ENCODE measurements at places on chromosomes 2 and 18.
A peak's percentile ranks its signal among the peaks of the same experiment; 100 is the strongest.

DNA sequence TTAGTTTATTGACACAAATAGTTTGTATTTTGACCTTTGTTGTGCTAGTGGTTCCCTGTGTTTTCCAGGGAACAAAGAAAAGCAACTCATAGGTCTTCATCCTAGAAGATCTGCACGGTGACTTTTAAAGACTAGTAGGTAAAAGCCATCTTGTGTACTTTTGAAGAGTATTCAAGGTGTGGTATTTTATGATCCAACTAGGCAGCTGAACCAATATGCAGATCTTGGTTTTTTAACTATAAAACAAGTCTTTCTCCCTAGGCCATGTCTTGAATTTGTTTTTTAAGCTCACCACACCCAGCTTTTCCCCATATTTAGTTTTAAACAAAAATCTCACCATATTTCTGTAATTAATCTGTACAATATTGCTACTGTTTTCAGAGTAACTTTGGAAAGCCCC, 30.0 kb upstream of the MYO1B start:
- no peak for DNase-seq

GRCh38 chr2:172361840-172362239, 65.5 kb upstream of the ITGA6 start:
- no peak for DNase-seq

- peak; percentile 5 for DNase-seq
These were observed 220.4 kb downstream of the ZNF516 start for GRCh38 chr18:76274468-76275289.

GRCh38 chr2:134226601-134227000, 27.3 kb upstream of the MGAT5 start:
- no peak for DNase-seq

- peak; percentile 35 for DNase-seq
These were observed 584 bp downstream of the AAK1 start for GRCh38 chr2:69642709-69643601.

- DNase-seq: no peak
These were observed 397.8 kb downstream of the METTL4 start for GRCh38 chr18:2173486-2173885.

DNA sequence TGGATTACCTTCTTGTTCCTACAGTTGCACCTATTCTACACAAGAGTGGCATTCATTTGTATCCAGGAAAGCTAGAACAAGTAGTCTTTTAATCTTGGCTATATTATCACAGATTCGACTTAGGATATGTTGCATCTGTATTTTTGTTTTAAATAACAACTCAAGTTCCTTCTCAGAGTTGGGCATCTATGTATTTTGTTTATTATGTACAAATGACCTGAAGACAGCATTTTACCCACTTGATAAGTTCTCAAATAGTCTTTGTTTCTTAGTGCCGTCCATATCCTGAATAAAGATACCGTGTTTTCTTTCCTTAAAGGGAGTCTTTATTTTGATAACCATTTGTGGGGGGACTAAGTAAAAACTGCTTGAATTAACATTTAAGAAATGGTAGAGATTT, 2.9 kb downstream of the ITPRID2 start:
- DNase-seq: no peak

- DNase-seq: no peak
These were observed 6.5 kb downstream of the SULT6B1 start for GRCh38 chr2:37181726-37182684.

DNA sequence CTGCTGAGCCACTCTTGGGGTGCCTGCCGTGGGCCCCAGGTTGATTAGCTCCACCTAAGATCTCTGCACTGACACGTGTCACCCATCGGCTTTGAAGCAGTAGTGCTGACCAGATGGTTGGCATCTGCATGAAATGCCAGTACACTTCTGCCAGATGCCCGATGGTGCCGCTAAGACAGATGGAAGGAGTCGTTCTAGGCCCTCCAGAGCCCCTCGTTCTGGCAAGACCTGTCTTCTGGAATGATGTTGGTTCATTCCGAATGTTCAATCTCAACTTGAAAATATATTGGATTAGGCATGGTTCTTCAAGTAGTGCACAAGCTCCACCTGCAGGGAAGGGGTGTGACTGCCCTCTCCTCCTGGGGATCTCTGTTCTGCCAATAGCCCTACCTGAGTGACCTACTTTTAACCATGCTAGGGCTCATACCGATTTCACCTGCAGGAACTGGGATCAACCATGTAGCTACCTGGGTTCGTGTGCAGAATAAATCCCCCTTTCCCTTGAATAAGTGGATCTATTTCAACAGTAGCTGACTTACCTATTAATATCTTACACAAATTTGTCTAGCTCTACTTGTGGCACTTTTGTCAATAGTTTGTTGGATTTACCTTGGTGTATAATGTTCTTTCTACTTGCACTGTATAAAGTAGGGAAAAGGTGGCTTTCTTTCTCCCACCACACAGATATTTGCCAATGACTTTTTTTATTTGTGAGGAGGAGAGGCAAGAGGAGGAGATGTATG, 342.6 kb downstream of the CTNNA2 start:
- peak; percentile 65 for DNase-seq

Measured in NCI-H526 treated with DMSO at 0.1 percent for 48 hours (cell line).